ENCODE measurements at places on chromosomes 16 and 17. TPM values are rescaled to one million over a fixed set of nuclear protein-coding genes. Genes with fewer than 3 reads are reported as not detected.

CEP20 gene
- polyA plus RNA-seq, result 16.2 TPM

EFCAB5 gene
- 0.02 TPM for polyA plus RNA-seq

DNA sequence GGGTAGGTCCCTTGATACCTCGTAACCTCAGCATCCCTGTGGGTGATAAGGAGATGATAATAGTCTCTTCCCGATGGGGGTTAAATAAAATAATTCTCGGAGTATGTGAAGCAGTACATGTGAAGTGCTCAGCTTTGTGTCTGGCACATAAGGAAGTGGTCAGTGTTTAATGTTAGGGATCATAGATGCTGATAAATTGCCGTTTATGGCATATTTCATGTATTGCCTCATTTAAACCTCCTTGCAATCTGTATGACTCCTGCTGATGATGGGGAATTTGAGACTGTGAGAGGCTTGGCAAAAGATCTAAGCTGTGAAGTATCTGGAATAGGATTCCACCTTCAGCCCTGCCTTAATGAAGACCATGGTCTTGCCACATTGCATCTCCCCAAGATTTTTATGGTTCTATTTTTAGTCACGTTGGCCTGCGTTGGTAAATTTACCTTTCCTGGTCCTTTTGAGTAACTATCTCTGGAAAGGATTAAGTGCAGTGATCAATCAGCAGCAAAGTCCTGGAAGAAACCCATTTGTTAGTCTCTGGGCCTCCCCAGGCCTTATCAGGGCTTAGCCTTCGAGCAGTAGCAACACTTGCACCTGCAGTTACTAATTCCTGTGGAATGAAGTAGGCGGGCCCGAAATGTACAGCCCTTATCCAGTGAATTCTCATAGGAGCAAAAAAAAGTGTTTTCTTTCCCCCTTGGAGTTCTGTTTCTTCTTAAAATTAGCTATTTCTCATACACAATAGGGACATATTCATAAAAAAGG is 144.9 kb downstream of the WWOX start:
- no peaks in the 10 kb centered on the region for H3K27me3 ChIP-seq
- DNase-seq, result no peak
- H3K36me3 ChIP-seq, result no peaks in the 10 kb centered on the region

- peak; percentile 97 for DNase-seq
- H3K4me1 ChIP-seq, result peaks cover 2% of the 10 kb centered on the region
- H3K27ac ChIP-seq, result no peak within 1 kb of the TSS
- H3K4me3 ChIP-seq, result peak within 1 kb of the TSS; percentile 53
- no peaks in the 10 kb centered on the region for H3K36me3 ChIP-seq
- H3K27me3 ChIP-seq, result peaks cover 11% of the 10 kb centered on the region
These were observed at the start of gene YBX2 for GRCh38 chr17:7294614-7295153. TSS of gene YBX2 (minus strand) at chr17:7294639. CDS start at chr17:7294500, 139 bp downstream.

GRCh38 chr17:79956853-79957252 is 78.8 kb downstream of the TBC1D16 start:
- peaks cover 31% of the 10 kb centered on the region for H3K4me1 ChIP-seq
- H3K4me3 ChIP-seq, result no peak overlapping the region
- no peak for DNase-seq
- no peaks in the 10 kb centered on the region for H3K36me3 ChIP-seq
- no peaks in the 10 kb centered on the region for H3K27me3 ChIP-seq
- H3K27ac ChIP-seq, result no peak overlapping the region

GRCh38 chr17:65324611-65325342 is 187.6 kb downstream of the RGS9 start:
- H3K27ac ChIP-seq, result no peak overlapping the region
- no peak overlapping the region for H3K4me3 ChIP-seq
- no peaks in the 10 kb centered on the region for H3K4me1 ChIP-seq

DNA sequence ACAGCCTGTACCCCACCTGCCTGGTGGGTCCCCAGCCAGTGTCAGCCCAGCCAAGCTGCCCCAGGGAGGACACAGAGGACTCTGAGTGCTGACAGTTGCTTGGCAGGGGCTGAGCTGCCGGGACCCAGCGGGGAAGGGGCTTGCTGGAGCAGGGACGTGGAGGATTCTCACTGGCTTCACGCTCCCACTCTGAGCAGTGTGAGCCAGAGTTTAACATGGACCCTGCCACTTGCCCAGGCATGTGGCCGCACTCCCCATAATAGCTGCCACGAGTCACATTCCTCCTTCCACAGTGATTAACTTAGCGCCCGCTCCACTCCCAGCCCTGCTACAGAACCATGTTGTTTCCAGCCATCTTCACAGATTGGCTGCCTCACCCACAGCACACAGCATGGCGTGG is 31.2 kb downstream of the SREBF1 start:
- no peak for DNase-seq
- H3K27ac ChIP-seq, result no peak overlapping the region
- H3K36me3 ChIP-seq, result no peaks in the 10 kb centered on the region
- no peak overlapping the region for H3K4me3 ChIP-seq

GRCh38 chr17:8884336-8884990 is 17.0 kb upstream of the PIK3R6 start:
- DNase-seq, result no peak
- H3K27me3 ChIP-seq, result no peaks in the 10 kb centered on the region
- H3K4me1 ChIP-seq, result peaks cover 2% of the 10 kb centered on the region
- no peaks in the 10 kb centered on the region for H3K36me3 ChIP-seq

OTOA gene
- 0.13 TPM for polyA plus RNA-seq

- no peaks in the 10 kb centered on the region for H3K27me3 ChIP-seq
- no peak for DNase-seq
- H3K27ac ChIP-seq, result no peak overlapping the region
- H3K4me1 ChIP-seq, result peaks cover 9% of the 10 kb centered on the region
- H3K36me3 ChIP-seq, result no peaks in the 10 kb centered on the region
- no peak overlapping the region for H3K4me3 ChIP-seq
These were observed 34.1 kb downstream of the ITFG1 start for GRCh38 chr16:47426806-47427205.

DNA sequence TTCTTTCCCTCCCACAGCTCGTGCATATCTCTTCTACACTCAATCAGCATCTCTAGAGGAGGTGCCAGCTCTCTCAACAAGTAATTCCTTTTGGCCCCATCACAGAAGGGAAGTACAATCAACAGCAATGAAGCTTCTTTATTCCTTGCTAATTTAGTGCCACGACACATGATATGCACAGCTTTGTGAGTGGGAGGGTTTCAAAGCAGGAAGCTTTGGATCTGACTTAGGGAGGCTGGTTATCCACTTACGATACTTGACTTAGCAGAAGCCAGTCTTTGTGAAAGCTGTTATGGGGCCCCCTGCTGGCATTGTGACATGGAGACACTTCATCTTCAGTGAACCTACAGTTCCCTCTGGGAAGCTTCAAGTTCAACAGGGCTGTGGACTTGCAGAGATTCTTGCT is 81.0 kb downstream of the TMEM100 start:
- H3K4me1 ChIP-seq, result no peaks in the 10 kb centered on the region
- DNase-seq, result peak; percentile 33
- H3K27ac ChIP-seq, result no peak overlapping the region
- H3K27me3 ChIP-seq, result no peaks in the 10 kb centered on the region
- no peak overlapping the region for H3K4me3 ChIP-seq

UTS2R gene
- 0.49 TPM for polyA plus RNA-seq

GRCh38 chr16:30185683-30186421 is 2.5 kb downstream of the CORO1A start:
- no peak overlapping the region for H3K4me3 ChIP-seq
- no peak for DNase-seq
- H3K27me3 ChIP-seq, result peaks cover 16% of the 10 kb centered on the region

CNTNAP4 gene
- polyA plus RNA-seq, result not detected

DNA sequence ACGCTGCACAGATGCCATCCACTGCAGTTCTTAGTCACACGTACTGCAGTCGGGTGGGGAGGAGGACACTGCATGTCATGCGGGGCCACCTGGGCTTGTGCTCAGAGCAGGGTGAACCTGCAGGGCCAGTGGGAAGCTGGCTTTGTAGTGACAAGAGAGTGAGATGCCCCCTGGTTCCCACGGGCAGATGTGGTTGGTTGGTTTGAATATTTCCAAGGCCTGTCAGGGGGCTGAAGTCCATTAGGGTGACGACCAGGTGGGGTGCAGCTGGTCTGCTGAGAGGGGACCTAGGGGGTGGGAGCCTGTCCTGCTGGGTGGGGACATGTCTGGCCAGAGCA is 14.3 kb downstream of the ZNF213 start:
- H3K27me3 ChIP-seq, result no peaks in the 10 kb centered on the region
- peak overlapping the region; percentile 76 for H3K4me3 ChIP-seq

BCO1 gene
- 0.21 TPM for polyA plus RNA-seq

DNA sequence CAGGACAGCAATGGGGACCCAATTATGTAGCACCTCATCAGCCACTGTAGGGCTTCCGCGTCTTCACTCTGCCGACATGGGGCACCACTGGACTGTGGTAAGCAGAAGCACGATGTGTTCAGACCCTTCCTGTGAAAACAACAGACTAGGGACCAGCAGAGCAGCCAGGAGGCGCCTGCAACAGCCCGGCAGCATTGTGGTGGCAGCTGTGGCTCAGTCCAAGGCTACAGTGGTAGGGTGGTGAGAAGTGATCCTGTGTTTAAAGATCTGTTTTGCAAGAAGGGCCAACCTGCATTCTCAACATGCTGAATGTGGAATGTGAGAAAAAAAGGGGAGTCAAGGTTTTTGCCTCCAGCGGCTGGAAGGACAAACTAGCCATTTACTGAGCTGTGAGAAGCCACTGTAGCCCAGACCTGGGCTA is 80.8 kb downstream of the GAS7 start:
- peaks cover 31% of the 10 kb centered on the region for H3K4me1 ChIP-seq
- H3K27me3 ChIP-seq, result no peaks in the 10 kb centered on the region
- H3K27ac ChIP-seq, result peak overlapping the region; percentile 35
- no peak for DNase-seq
- no peaks in the 10 kb centered on the region for H3K36me3 ChIP-seq

C17orf113 gene
- polyA plus RNA-seq, result 1.5 TPM

GRCh38 chr16:68834550-68834949 is 8.8 kb upstream of the TANGO6 start:
- H3K4me3 ChIP-seq, result no peak overlapping the region
- H3K27ac ChIP-seq, result no peak overlapping the region
- H3K36me3 ChIP-seq, result peaks cover 28% of the 10 kb centered on the region
- no peaks in the 10 kb centered on the region for H3K27me3 ChIP-seq

DNA sequence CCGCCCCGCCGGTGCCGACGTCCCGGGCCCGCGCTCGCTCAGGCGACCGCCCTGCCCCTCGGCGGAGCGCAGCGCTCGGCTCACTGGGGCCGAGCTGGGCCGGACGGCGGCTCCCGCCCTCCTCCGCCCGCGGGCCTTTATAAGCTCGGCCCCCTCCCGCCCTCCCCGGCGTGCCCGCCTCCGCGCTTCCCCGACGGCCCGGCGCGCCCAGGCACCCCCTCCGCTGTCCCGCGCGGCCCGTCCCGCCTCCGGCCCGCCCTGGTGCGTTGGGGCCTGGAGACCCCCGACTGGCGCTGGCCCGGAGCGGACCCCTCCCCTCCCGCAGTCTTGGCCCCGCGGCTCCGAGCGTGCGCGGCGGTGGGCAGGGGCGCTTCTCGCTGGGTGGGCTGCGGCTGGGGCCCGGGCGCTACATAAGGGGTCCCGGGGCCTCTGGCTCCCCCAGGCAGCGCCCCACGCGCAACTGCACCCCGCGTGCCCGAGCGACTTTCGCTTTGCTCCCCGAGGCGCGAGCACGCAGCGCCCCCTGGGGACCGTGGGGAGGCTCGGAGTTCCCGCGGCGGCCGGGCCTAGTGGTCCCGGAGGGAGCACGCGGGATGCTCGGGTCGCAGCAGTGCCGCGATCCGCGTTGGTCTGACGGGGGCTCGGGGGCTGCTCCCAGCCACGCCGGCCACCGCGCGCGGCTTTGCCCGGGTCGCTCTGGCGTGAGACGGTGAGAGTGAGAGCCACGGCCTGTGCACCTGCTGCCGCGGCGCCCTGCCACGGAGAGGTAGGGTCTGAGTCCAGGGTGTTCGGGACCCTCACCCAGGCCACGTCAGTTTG is at the start of gene PIEZO1:
Gene PIEZO1 (minus strand): TSS at position 115 of the 819 bp plus-strand sequence. CDS start 256 bp downstream, outside the sequence.
- no peaks in the 10 kb centered on the region for H3K36me3 ChIP-seq
- peak within 1 kb of the TSS; percentile 71 for H3K4me3 ChIP-seq
- H3K27me3 ChIP-seq, result peaks cover 5% of the 10 kb centered on the region
- H3K27ac ChIP-seq, result no peak within 1 kb of the TSS

- H3K4me1 ChIP-seq, result no peaks in the 10 kb centered on the region
- H3K27ac ChIP-seq, result no peak overlapping the region
- DNase-seq, result no peak
- H3K36me3 ChIP-seq, result no peaks in the 10 kb centered on the region
- H3K4me3 ChIP-seq, result no peak overlapping the region
These were observed 16.2 kb downstream of the SNN start for GRCh38 chr16:11684231-11685025.

OTOP2 gene
- 0.23 TPM for polyA plus RNA-seq

DNA sequence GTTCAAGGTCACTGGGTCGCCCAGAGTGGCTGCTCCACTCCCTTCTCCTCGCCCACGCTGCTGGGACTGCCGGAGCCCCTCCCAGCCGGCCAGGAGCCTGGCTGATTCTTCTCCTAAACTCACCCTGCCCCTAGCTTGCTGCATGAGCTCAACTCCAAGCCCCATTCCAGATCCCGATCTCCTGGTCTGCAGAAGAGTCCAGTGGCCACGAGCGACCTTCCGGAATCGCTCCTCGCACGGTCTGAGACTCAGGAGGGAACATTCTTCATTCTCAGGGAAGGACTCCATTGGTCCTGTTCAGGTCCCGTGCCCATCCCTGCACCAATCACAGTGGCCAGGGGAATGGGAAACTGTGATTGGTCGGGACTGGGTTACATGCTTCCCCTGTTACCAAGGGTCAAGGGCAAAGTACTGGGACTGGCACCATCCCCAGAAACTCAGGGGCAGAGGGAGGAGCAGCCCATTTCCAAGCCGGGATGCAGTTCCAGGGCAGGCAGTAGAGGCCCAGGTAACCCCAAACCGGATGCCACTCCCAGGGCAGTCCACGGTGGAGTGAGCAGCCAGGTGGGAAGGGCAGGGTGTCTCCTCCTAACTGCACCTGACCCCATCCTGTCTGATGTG is 24.5 kb upstream of the CIBAR2 start:
- H3K4me1 ChIP-seq, result peaks cover 5% of the 10 kb centered on the region
- no peak overlapping the region for H3K4me3 ChIP-seq
- no peaks in the 10 kb centered on the region for H3K36me3 ChIP-seq
- no peak overlapping the region for H3K27ac ChIP-seq
- H3K27me3 ChIP-seq, result no peaks in the 10 kb centered on the region
- no peak for DNase-seq

DNA sequence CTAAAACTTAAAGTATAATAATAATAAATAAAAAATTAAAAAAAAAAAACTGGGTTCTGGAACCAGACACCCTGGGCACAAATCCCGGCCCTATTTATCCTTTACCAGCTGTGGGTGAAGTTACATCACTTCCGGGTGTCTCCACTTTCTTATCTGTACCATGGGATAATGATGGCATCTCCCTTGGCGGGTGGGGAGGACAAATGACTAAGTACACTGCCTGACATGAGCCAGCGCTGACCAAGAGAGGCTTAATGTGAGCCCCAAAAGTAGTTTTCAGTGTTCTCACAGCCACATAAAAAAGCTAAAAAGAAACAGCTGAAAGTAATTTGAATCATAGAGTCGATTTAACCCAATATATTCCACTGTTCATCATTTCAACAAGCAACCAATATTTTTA is 424.9 kb downstream of the SOX9 start:
- DNase-seq, result no peak
- no peak overlapping the region for H3K27ac ChIP-seq
- H3K4me3 ChIP-seq, result no peak overlapping the region
- no peaks in the 10 kb centered on the region for H3K4me1 ChIP-seq
- H3K36me3 ChIP-seq, result no peaks in the 10 kb centered on the region

SP6 gene
- 1.2 TPM for polyA plus RNA-seq

- H3K27ac ChIP-seq, result no peak overlapping the region
- H3K4me1 ChIP-seq, result peaks cover 8% of the 10 kb centered on the region
- DNase-seq, result no peak
- H3K36me3 ChIP-seq, result no peaks in the 10 kb centered on the region
- no peaks in the 10 kb centered on the region for H3K27me3 ChIP-seq
These were observed 41.3 kb upstream of the PABPN1L start for GRCh38 chr16:88907768-88908167.

GRCh38 chr16:53773150-53773846 is 69.3 kb downstream of the FTO start:
- no peak overlapping the region for H3K4me3 ChIP-seq
- no peak overlapping the region for H3K27ac ChIP-seq
- DNase-seq, result no peak
- H3K36me3 ChIP-seq, result no peaks in the 10 kb centered on the region
- H3K4me1 ChIP-seq, result 0 out of 2 replicates have a peak, but pooled peaks cover 2% of the 10 kb centered on the region

Measured in H1 (cell line).